ENCODE measurements at places on chromosomes 11 and 22.

DNA sequence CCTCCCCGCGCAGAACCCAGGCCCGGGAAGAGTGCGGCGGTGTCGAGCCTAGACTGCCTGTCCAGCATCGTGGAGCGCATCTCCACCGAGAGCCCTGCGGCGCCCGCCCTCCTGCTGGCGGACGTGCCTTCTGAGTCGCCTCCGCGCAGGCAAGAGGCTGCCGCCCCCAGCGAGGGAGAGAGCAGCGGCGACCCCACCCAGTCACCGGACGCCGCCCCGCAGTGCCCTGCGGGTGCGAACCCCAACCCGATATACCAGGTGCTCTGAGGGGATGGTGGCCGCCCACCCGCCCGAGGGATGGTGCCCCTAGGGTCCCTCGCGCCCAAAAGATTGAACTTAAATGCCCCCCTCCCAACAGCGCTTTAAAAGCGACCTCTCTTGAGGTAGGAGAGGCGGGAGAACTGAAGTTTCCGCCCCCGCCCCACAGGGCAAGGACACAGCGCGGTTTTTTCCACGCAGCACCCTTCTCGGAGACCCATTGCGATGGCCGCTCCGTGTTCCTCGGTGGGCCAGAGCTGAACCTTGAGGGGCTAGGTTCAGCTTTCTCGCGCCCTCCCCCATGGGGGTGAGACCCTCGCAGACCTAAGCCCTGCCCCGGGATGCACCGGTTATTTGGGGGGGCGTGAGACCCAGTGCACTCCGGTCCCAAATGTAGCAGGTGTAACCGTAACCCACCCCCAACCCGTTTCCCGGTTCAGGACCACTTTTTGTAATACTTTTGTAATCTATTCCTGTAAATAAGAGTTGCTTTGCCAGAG, 2.0 kb downstream of the MYOD1 start:
- no peak for DNase-seq

- DNase-seq: no peak
Measured at GRCh38 chr11:1508986-1509385, 22.4 kb upstream of the MOB2 start.

DNA sequence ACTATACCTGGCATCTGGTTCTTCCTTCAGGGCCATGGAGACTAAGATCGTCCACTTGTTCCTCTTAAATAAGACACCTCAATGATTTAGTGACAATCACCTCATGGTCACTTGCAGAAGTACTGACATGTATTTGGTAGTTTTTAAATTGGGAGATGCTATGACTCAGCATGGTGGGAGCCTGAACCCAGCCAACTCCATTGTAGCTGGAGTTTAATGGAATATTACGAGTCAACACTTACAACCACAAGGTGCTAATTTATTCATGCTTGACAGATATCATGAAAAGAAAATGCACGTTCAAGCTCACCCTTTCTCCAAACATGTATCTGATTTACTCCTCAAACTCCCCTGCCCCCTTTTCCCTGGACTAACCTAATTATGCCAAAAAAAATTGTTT, 16.6 kb upstream of the APOL3 start:
- DNase-seq: no peak

DNA sequence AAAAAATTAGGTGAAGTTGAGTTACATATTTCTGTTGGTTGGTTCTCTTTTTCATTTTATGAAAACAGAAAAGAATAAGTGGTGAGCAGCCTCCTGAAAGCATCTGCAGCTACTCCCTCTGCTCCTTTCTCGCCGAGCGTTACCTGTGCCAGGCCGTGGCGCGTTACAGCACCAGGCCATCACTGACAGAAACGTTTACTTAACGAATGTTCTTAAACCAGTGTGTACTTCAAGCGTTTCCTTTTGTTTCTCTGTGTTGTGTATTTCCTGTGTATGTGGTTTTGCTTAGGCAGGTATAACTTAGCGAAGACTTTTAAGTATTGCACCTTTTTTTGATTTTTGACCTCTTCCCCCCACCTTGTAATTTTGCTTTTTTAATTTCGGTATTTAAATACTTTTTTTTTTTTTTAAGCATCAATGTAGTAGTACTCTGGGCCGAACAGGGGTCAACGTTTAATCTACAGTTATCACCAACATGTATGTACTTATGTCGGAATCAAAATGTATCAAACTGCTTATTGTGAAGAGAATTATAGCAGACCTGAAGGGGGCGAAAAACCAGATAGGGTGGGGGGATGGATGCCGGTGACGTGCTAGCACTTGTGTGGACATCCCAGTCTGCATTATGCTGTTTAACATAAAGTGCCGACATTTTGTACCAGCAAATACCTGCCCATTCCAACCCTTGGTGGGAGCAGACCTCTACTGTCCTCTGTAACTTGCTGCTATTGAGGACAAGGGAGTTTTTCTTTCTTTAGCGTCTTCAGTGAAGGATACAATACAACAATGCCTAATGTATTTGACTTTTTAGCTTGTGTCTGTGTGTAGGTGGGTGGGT, 21.6 kb upstream of the ADSL start:
- DNase-seq: no peak

DNA sequence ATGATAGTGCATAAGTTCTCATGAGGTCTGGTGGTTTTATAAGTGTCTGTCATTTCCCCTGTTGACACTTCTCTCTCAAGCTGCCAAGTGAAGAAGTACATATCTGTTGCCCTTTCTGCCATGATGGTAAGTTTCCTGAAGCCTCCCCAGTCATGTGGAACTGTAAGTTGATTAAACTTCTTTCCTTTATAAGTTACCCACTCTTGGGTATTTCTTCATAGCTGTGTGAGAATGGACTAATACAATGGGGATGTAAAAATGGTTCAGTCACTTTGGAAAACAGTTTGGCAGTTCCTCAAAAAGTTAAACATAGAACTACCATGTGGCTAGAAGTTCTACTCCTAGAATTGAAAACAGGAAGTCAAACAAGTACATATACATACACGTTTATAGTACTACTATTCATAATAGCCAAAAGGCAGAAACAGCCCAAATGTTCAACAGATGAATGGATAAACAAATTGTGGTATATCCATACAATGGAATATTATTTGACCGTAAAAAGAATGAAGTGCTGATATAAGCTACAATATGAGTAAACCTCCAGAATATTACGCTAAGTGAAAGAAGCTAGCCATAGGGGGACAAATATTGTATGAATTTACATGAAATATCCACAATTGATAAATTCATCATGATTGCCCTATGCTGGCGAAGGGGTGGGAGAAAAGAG, 16.0 kb upstream of the DKK3 start:
- DNase-seq: no peak

GRCh38 chr11:114782650-114783310, 104.5 kb downstream of the NXPE2 start:
- DNase-seq: no peak

GRCh38 chr22:39700565-39700964, 130.0 kb downstream of the CACNA1I start:
- DNase-seq: no peak

GRCh38 chr11:86129740-86130540, 61.1 kb upstream of the PICALM start:
- DNase-seq: no peak

DNA sequence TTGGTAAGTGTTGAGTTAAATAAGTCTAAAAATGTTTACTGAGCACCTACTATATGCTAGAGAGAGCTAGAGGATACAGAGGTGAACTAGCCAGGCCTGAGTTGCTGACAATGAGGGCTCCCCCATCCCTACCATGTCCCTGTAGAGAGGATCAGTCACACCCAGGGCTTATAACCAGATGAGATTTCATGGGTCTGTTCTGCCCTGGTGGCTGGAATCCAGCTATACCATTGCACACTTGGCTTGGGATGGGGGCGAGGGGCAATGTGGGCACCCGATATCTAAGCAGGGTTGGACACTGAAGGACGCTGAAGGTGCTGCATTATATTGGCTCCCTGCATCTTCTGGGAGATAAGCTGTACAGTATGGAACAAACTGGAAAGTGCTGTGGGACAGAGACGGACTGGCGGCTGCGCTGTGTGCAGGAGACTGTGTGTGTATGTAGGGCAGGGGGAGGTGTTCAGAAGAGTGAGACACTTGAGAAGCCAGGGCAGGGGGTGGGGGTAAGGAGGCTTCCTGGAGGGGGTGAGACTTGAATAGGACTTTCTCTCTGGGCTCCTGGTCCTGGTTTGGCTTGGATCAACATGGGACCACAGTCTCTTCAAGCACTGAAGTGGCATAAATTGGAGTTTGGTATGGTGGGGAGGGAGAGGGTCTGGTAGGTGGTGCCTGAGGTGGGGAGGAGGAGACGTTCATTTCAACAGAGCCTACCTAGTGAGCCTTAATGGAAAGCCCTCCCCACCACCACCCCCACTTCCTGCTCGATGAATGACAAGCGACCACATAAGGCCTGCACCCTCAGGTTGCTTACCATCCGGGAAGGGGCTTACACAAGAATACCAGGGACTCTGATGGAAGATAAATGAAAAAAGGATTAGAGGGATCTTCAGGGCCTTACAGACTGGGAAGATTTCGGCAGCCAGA, 1.8 kb downstream of the CD82 start:
- DNase-seq: no peak

DNA sequence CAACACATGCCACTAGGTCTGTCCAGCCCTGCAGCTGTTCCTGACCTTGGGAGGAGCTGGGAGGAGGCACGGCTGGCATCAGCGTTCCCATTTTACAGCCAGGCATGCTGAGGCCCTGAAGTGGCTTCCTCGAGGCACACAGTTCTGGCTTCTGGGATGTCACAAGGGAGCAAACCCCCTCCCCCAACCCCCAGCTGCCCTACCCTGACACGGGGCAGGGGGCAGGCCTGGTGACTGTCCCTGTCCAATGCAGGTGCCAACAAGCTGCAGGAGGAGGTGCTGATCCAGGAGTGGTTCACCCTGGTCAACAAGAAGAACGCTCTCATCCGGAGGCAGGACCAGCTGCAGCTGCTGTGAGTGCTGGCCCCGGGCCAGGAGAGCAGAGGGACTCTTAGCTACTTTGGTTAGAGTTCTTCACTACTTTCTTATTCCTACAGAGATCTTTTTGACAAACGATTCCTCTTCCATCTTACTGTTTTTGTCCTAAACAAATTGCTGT, 5.3 kb downstream of the KCNK7 start:
- DNase-seq: no peak

DNA sequence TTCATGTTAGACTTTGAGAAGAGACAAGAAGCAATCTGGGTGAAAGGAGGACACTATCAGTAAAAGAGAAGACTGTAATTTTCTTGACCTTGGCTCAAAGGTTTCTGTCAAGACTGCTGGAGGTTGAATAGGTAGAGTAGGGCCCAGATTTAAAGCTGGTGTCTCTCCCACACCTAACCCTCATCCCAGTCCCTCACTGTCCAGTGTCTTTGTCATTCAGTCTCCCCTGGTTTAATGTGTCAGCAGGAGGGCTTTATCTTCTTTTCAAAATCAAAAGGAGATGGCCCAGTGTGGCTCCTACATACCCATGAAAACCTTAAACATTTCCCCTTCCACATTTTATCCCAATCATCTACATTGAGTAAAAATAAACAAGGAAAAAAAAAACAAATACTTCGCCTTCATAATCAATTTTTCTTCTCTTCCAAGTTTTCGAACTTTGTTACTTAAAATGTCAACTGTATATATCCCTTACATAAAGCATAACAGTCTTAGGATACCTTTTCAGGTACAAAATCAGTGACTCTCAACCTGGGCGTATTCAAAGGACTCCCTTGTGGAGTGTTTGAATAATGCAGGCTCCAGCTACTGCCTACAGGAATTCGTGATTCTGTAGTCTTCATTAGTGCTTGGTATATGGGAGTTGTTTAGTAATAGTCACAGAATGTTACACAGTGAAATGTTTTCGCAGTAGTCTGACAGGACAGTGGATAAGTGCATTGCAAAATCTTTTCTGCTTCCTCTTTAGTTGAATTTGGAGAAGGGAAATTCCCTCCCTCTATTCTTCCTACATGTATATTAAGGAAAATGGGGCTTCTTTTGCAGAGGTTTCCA, 87.2 kb downstream of the FAT3 start:
- DNase-seq: no peak

DNA sequence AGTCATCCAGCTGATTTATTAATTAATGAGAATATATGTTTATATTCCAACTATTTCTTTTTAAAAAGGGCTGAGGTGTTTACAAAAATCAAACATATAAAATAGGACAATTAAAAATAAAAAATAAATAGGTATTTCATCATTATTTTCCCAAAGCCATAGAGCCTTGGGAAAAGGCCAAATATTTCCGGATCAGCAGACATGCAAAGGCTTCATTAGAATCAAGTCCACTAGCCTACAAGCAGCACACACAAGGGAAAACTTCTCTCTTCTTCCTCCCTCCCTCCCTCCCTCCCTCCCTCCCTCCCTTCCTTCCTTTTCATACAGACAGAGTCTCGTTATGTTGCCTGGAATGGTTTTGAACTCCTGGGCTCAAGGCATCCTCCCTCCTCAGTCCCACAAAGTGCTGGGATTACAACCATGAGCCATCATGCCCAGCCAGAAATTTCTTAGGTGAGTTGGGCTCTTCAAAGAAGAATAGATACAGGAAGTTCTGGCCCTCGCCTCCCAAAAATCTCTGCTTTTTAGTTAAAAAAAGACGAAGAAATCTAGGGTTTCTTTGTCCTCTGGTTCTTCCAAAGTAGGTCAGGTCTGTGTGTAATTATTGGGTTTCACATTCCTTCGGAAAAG, 121.2 kb downstream of the SIK3 start:
- no peak for DNase-seq

- DNase-seq: no peak
Measured at GRCh38 chr11:113698515-113698914, 7.6 kb downstream of the TMPRSS5 start.

GRCh38 chr22:46044621-46045458, 67.9 kb upstream of the WNT7B start:
- DNase-seq: no peak

DNA sequence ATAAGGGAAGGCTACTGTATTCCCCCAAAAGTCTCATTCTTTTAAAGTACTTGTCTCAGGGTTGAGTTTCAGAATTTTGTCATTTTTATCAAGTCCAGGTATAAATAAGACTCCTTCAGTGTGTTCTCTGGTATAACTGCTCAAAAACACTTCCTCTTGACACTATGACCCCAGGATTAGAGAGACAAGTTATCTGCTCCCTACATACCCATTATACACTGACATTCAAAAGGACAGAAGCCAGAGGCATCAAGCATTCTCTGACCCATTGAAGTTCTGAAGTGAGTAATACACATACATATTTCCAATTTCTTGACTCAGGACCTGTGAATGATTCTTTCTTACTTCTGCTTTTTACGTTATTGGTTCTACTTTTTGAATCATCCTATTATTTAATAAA, 447.8 kb upstream of the CNTN5 start:
- no peak for DNase-seq

GRCh38 chr11:108914211-108914610, 249.3 kb downstream of the DDX10 start:
- no peak for DNase-seq

- DNase-seq: no peak
Measured at GRCh38 chr11:15194671-15195415, 80.1 kb downstream of the INSC start.

GRCh38 chr11:77093056-77093891, 9.4 kb upstream of the OMP start:
- no peak for DNase-seq

Measured in activated CD8-positive, alpha-beta memory T cell treated with anti-CD3 and anti-CD28 coated beads for 1 hour (primary cell).